ENCODE measurements at places on chromosomes 11 and 22.

- DNase-seq = no peak
Observed at GRCh38 chr11:87013912-87014825, 23.6 kb upstream of the TMEM135 start.

DNA sequence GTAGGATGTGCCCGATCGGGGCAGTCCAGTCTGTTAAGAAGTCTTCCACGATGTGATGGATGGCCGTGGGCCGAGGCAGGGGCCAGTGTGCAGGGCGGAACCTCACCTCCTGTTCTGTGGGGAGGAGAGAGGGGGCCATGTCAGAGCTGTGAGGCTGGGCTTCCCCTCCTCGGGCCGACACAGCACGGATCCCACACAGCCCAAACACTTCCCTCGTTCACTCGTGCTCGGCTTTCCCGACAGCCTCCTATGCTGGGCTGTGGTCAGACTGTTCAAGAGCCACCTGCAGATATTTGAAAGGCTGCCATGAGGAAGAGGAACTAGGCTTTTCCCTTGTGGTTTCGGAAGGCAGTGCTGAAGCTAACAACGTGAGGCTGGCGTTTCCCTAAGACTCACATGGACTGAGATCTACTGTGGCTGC is 12.3 kb upstream of the TXN2 start:
- DNase-seq = no peak

DNA sequence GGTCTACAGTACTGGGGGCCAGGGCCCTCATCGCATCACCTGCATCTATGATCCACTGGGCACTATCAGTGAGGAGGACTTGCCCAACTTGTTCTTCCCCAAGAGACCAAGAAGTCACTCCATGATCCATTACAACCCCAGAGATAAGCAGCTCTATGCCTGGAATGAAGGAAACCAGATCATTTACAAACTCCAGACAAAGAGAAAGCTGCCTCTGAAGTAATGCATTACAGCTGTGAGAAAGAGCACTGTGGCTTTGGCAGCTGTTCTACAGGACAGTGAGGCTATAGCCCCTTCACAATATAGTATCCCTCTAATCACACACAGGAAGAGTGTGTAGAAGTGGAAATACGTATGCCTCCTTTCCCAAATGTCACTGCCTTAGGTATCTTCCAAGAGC is 3.8 kb upstream of the PPFIBP2 start:
- DNase-seq = no peak

- DNase-seq = no peak
Observed at GRCh38 chr22:43170131-43170480, 16.8 kb downstream of the TTLL12 start.

- DNase-seq = no peak
Observed at GRCh38 chr11:131816051-131816450, 445.6 kb downstream of the NTM start.

GRCh38 chr11:23944923-23945322 is 551.9 kb upstream of the LUZP2 start:
- DNase-seq = no peak

- no peak for DNase-seq
Observed at GRCh38 chr11:68113986-68114385, 7.2 kb downstream of the CHKA start.

Measured in HTR-8/SVneo (cell line).